Eye (tissue), 1 donor: ENCODE measurements at places on chromosomes 16 and 17.

DNA sequence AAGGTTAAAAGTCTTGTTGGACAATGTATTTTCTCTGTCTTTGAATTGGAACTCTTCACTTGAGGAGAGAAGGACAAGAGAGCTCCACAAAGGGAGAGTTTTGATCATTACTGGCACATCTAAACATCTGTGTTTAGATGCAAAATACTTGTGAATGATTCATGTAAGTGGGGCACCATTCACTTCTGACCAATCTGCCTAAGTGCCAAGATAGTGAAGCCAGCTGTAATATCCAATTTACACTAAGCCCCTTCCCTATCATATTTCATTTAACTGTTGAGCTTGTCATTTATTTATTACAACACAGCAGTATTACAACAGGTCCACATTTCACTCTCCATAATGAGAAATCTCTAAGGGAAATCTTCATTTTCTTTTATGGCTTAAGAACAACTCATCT, 832.3 kb upstream of the GOT2 start:
- DNase-seq, result no peak

DNA sequence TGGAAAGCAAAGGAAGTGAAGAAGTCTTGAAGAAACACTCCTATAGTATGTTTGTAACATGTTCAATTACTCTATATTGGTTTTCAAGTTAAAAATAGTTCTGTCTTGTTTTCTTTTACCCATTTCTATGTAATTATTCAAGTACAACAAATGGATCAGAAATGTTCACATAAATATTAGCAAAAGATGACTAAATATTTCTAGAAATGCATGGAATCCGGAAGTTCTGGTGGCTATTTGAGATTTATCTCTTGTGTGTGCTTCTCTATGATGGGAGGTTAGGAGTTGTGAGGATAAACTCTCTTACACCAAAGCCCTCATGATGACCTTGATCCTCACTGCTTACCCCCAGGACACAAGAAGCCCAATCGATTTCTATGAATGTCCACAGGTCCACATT, 237.5 kb downstream of the CDH8 start:
- no peak for DNase-seq

DNA sequence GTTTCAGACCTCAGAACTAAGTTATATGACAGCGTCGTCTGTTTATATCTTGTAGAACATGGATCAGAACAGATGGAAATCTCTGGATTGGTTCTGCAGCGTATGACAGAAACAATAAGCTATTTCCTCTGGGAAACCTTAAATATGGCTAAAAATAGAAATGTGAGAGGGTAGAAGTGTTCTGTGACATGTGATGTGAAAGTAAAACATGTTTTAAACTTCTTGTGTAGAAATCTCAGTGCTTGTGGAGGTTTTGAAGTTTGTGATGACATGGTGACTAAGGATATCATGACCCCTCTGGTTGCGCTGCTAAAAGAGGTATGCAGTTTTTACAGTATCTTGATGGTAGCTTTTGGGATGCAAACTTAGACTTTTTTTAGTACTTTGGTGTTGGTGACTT, 2.8 kb downstream of the HEATR3 start:
- no peak for DNase-seq

DNA sequence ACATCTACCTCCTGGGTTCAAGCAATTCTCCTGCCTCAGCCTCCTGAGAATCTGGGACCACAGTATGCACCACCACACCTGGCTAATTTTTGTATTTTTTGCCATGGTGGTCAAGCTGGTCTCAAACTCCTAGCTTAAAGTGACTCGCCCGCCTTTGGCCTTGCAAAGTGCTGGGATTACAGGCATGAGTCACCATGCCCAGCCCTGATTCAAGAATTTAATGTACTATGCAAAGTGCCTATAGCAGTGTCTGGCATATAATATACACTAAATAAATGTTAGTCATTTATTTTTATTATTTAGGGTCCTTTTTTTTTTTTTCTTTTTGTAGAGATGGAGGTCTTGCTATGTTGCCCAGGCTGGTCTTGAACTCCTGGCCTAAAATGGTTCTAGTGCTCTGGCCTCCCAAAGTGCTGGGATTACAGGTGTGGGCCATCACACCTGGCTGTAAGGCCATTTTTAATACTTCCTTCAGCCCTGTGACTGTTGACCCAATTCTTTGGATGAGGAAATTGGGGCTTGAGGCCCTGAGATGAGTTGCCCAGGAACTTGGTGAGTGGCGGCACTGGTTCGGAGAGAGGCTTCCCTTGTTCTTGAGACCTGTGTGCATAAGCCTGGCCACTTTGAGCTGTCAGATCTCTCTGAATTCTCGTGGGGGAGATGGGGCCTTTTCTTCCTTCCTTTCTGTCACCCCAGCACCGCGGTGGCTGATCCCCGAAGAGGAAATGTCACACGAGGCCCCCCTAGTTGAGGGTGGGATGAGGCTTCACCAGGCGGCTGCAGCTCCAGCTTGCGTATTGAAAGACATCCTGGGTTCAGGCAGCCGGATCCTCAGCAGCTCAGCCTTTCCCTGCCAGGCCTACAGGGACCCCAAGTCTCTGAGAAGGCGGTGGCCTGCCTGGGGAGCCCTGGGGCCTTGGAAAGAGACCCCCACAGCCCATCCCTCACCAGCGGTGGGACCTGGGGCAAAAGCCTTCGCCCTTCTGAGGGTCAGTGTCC, 38.7 kb downstream of the LAT start:
- no peak for DNase-seq

DNA sequence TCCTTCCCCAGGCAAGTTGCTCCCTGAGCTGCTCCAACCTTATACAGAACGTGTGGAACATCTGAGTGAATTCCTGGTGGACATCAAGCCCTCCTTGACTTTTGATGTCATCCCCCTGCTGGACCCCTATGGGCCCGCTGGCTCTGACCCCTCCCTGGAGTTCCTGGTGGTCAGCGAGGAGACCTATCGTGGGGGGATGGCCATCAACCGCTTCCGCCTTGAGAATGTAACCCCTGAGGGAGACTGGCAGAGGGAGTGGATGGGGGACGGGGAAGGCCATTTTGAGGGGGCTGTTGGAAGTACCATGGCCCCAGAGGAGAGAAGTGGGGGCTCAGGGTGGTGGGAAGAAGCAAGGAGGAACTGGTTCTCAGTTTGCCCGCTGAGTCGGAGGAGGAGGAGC, 2.0 kb downstream of the COASY start:
- DNase-seq, result no peak

DNA sequence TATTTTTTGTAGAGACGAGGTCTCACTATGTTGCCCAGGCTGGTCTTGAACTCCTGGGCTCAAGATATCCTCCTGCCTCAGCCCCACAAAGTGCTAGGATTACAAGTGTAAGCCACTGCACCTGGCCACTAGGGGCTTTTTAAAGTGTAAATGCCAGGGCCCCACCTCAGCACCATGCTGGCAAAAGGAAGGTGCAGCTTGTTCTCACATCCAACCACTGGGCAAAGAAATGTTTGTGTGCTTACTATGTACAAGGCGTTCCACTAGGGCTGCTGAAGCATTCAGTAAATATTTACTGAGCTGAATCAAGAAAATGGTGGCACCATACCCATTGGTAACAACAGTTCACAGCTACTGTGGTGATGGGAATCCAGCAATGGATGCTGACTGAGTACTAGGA, 22.6 kb downstream of the COG1 start:
- no peak for DNase-seq

GRCh38 chr16:75070012-75070841, 46.4 kb downstream of the LDHD start:
- DNase-seq, result no peak
